ENCODE measurements at places on chromosomes 7 and 10. TPM values are rescaled to one million over a fixed set of nuclear protein-coding genes. Genes with fewer than 3 reads are reported as not detected.

The NRCAM gene
- total RNA-seq: 0.28 TPM

The OPN4 gene
- total RNA-seq: 0.14 TPM

The TFPI2 gene
- total RNA-seq: 649 TPM

The MYO3A gene
- not detected for total RNA-seq

The BHLHA15 gene
- 1.3 TPM for total RNA-seq

The EVX1 gene
- total RNA-seq: not detected

The MAPK8 gene
- total RNA-seq: 97.1 TPM

The MYL10 gene
- total RNA-seq: not detected
